ENCODE measurements at places on chromosomes 11 and 22.

DNA sequence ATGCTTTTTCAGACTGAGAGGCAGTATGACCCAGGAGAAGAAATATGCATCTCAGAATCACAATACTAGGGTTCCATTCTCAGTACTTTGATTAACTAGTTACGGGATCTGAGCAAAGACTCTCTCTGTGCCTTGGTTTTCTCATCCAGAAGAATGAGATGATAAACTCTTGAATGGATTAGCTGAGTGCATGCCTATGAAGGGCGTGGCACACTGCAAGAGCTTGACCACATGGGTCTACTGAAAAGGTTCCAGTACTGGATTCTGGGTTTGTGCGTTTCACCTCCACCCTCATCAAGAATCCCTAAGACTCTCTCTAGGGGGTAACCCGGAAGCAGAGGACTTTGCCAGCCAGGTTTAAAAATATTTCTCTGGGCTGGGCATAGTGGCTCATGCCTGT is 25.6 kb downstream of the PGA5 start:
- no peak for DNase-seq

GRCh38 chr11:37512156-37512780 is 914.2 kb upstream of the RAG2 start:
- no peak for DNase-seq

- no peak for DNase-seq
Observed at GRCh38 chr11:66068923-66069714, 953 bp upstream of the PACS1 start.

DNA sequence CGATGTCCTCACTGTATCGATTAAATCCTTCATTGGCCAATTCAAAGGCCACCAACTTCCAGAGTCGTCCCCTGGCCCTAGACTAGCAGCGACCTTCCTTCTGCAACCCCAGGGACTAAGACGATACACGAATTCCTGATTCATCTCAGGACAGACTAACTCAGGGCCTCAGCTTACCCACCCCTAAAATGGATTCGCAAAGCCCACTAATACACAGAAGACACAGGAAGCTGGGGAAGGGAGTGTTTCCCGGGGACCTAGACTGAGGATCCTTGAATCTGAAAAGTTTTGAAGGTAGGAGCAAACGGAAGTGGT is 509 bp downstream of the LAMTOR1 start:
- DNase-seq, result no peak

DNA sequence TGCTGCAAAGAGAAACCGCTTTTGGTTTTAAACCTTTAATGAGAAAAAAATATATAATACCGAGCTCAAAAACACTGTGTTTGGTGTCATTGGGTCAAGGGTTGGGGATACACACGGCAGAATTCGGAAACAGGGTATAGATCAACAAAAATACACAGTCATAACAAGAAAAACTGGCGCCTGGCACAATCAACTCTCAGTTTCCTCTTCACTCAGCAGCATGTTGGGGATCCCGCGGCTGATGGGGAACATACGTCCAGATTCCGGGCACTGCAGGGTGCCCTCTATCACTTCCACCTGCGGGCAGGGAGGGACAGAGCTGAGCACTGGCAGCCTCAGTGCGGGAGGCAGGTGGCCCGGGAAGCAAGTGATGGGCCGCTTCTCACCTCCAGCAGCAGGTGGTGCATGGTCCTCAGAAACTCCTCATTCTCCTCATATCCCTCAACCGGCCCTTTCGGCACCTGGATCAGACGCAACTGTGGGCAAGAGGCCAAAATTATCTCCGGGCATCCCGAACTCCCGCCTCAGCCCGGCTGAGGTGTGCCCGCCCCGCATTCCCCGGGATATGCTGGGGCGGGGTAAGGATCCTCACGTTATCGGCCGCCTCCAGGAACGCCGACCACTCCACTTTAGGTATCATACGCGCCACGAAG is 561 bp downstream of the TRMT112 start:
- peak; percentile 16 for DNase-seq

DNA sequence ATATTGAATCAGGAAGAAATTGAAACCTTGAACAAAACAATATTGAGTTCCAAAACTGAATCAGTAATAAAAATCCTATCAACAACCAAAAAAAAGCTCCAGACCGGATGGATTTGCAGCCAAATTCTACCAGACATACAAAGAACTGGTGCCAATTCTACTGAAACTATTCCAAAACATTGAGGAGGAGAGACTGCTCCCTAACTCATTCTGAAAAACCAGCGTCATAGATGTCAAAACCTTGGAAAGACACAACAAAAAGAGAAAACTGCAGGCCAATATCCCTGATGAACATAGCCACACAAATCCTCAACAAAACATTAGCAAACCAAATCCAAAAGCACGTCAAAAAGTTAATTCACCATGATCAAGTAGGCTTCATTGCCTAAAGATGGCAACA is 353.8 kb downstream of the TMEM135 start:
- no peak for DNase-seq

GRCh38 chr22:27347951-27348350 is 453.6 kb downstream of the MN1 start:
- no peak for DNase-seq

All from NCI-H1092 (cell line).